Right renal cortex interstitium (tissue), 3 donors: ENCODE measurements at places on chromosomes 7 and 10. TPM values are rescaled to one million over a fixed set of nuclear protein-coding genes. Genes with fewer than 3 reads are reported as not detected.

GRCh38 chr10:103197174-103197573, 4.1 kb upstream of the NT5C2 start:
- no peak for DNase-seq

DNA sequence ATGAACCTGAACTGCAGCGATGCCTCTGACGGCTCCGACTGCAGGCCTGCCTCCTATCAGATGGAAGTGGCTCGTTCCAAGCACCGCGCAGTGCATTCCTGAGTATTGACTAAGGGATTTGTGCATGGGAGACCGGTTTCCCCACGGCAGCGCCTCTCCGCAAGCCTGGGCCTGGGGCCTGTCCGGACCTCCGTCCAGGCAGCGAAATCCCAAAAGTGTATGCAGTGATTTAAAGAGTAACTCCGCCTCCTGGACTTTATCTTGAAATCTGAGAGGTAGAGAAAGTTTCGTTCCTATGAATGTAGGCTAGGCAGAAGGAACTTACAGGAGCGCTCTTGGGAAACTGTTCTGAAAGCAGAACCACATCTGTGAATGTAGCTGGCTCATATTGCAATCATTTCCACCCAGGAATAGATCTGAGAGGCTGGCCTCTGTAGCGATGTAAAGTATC, 106.2 kb upstream of the CELF2 start:
- DNase-seq = peak; percentile 36

SLC26A3 gene
- polyA plus RNA-seq = 0.40 TPM

GRCh38 chr7:103396471-103396870, 49.0 kb downstream of the PSMC2 start:
- no peak for DNase-seq

GRCh38 chr10:118542745-118543144, 52.7 kb downstream of the PRLHR start:
- DNase-seq = no peak

- DNase-seq = no peak
Observed at GRCh38 chr7:157224627-157225026, 85.9 kb downstream of the UBE3C start.

GRCh38 chr7:98396768-98397167, 4.1 kb downstream of the BAIAP2L1 start:
- DNase-seq = no peak

GRCh38 chr10:84948644-84949043, 620.3 kb downstream of the CCSER2 start:
- no peak for DNase-seq
